SJSA1 (cell line): ENCODE measurements at places on chromosomes 4 and X. TPM values are rescaled to one million over a fixed set of nuclear protein-coding genes. Genes with fewer than 3 reads are reported as not detected.
A peak's percentile ranks its signal among the peaks of the same experiment; 100 is the strongest.

The VCX2 gene
- not detected in 2 replicates for total RNA-seq

The BEND2 gene
- total RNA-seq, result not detected in 2 replicates

The MORC4 gene
- total RNA-seq, result 28.7 and 34.5 TPM in 2 replicates

The SPANXA1 gene
- 0.68 TPM in 1 of 2 replicates, not detected in the other for total RNA-seq

DNA sequence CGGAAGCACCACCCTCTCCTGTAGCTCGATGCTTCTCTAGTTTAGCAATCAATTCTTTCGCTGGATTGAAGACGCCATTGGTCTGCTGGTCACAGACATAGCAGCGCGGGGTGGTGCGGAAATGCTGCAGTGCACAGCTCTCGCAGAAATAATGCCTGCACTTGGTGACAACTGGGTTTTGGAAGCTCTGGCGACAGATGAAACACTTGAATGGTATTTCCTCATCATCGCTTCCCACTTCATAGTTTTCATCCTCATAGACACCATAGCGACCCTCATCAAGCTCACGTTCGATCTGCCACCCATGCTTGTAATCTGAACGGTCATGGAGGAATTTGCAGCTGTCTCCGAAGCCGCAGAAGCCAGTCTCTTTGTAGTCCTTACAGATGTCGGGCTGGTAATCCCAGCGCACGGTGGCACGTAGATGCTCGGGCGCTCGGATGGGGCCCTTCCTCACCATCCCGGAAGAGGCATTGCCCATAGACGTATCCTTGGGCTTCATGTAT, 854 bp downstream of the RNF113A start:
- no peak overlapping the region; the same call in 1 of the 2 replicates for H3K27ac ChIP-seq
- H3K4me3 ChIP-seq, result peak overlapping the region; percentile 68
- H3K27me3 ChIP-seq, result no peaks in the 10 kb centered on the region

DNA sequence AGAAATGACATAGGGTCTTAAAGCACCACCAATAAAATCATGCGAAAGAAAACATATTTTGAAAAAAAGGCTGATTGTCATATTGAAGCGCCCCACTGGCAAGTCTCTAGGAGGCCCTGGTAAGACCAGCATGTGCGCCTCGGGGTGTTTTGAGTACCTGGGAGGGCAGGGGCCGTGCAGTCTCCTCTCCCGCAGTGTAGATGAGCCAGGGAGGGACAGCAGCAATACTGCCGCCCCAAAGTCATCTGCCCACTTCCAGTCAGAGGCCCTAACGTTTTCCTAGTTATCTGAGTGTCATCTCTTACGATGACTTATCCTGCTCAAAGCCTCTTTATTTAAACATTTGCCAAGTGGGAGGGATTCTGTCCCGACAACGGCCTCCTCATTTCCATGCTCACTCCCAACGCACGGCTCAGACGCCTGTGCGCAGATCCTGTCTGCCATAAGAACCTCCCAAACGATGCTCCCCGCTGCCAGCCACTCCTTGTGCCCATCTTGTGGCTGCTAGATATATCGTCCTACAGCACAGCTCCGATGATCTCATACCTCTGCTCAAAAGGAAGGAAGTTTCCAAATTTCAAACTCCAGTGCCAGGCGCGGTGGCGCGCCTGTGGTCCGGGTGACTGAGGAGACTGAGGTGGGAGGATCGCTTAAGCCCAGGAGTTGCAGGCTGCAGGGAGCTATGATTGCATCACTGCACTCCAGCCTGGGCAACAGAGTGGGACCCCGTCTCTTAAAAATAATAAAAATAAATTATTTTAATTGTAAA, 17.2 kb upstream of the SCRG1 start:
- H3K4me1 ChIP-seq, result no peaks in the 10 kb centered on the region
- H3K36me3 ChIP-seq, result no peaks in the 10 kb centered on the region

DNA sequence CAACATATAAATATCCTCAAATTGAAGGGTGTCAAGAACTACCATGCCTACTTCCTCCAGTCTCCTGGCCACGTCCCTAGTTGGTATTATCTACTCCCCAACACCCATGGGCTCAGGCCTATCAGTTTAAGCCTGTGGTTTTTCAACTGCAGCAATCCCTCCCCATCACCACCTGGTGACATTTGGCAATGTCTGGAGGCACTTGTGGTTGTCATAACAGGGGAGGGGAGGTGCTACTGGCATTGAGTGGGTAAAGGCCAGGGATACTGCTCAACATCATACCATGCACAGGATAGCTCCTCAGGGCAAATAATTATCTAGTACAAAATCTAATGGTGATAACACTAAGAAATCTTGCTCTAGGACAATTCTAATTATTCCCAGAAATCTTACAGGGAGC, 95.3 kb downstream of the COMMD8 start:
- no peak overlapping the region for H3K27ac ChIP-seq
- no peaks in the 10 kb centered on the region for H3K36me3 ChIP-seq
- H3K4me1 ChIP-seq, result no peaks in the 10 kb centered on the region
- H3K4me3 ChIP-seq, result no peak overlapping the region
- no peak for DNase-seq

GRCh38 chrX:2934715-2935710, 5.9 kb upstream of the ARSD start:
- no peaks in the 10 kb centered on the region for H3K27me3 ChIP-seq
- no peaks in the 10 kb centered on the region for H3K4me1 ChIP-seq
- no peak for DNase-seq
- H3K4me3 ChIP-seq, result no peak overlapping the region
- H3K36me3 ChIP-seq, result no peaks in the 10 kb centered on the region

DNA sequence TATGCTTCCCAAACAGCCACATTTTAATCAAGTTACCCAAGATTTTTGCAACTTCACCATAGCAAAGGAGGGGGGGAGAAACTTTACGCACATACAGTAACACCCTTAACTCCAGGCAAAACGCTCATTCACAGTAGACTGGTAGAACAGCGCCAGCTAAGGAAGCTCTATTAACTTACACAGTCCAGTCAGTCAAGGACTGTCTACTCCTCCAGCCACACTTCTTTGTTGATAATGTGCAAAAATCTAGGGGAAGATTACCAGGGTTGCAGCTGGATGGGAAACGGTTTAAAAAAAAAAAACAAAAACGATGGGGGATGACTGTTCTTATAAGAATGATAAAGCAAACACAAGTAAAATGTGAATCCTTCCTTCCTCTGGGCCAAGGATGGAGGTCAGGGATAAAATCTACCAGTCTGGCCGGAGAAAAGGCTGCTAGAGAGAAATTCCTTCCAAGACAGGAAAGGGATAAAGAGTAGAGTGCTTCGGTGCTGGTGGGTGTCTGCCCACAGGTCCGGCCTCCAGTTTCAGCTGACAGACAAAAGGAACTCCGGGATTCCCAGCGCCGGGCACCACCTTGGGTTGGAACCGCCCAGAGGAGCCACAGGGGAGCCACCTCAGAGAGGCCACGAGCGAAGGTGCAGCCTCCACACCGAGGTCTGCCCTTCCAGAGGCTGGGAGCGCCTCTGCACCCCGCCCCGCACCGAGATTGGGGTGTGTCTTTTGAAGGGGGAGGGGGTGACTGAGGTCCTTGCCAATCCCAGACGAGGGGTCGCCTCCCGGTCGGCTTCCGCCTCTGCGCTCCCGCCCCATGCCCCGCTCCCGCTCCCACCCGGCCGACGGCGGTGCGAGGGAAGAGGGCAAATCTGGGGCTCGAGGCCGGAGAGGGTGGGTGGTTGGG, 811 bp downstream of the ANKRD50 start:
- peaks cover 36% of the 10 kb centered on the region for H3K36me3 ChIP-seq
- peak overlapping the region; percentile 89 for H3K4me3 ChIP-seq
- no peaks in the 10 kb centered on the region for H3K27me3 ChIP-seq
- peak overlapping the region; percentile 97 for H3K27ac ChIP-seq
- DNase-seq, result no peak

GRCh38 chr4:21901831-21902230, 46.7 kb downstream of the KCNIP4 start:
- DNase-seq, result no peak
- H3K36me3 ChIP-seq, result no peaks in the 10 kb centered on the region
- H3K4me3 ChIP-seq, result no peak overlapping the region
- peaks cover 14% of the 10 kb centered on the region for H3K4me1 ChIP-seq

DNA sequence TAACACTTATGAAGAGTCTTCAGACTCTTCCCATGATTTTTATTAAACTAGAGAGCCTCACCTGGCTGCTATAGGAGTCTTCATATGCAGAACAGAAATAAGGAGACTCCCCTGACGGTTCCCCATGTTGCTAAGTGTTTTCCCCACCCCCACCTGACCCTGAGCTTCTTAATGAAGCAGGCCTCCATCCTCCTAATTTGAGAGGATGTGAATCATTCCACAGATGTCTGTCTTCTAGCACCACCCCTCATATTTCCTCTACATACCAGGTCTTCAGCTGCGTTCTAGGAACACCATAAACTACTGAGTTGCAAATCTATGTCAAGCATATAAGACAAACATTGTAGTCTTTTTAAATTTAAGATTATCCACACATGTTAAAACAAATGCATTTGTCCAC, 36.9 kb downstream of the RP2 start:
- H3K4me1 ChIP-seq, result no peaks in the 10 kb centered on the region
- no peak for DNase-seq
- no peak overlapping the region for H3K4me3 ChIP-seq
- no peaks in the 10 kb centered on the region for H3K27me3 ChIP-seq

GRCh38 chr4:144666539-144667175, 20.7 kb downstream of the HHIP start:
- no peak overlapping the region for H3K4me3 ChIP-seq
- no peaks in the 10 kb centered on the region for H3K36me3 ChIP-seq
- DNase-seq, result peak; percentile 64
- no peak overlapping the region for H3K27ac ChIP-seq
- no peaks in the 10 kb centered on the region for H3K27me3 ChIP-seq
- peaks cover 15% of the 10 kb centered on the region for H3K4me1 ChIP-seq

- no peak for DNase-seq
- H3K4me3 ChIP-seq, result no peak overlapping the region
- H3K27ac ChIP-seq, result no peak overlapping the region
- H3K27me3 ChIP-seq, result no peaks in the 10 kb centered on the region
- no peaks in the 10 kb centered on the region for H3K4me1 ChIP-seq
Observed at GRCh38 chr4:8765084-8765483, 106.6 kb downstream of the HMX1 start.

DNA sequence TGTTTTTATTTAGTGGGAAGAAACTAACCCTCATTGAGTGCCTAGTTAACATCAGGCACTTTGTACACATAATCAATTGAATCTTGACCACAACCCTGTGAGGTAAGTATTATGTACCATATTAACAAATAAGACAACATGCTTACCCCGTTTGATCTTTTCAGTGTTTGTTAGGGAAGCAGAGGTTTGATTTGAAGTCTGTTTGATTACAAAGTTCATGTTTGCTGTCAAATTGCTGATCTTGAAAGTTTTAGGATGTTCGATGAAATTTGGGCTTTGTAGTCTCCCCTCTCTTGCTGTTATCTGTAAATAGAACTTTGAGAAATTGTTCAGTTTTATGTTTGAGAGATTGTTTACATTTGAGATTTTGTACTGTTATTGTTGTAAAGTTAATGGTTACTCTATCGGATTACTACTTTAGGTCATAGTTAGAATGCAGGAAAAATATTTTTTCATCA, 13.4 kb upstream of the ADH4 start:
- H3K36me3 ChIP-seq, result no peaks in the 10 kb centered on the region
- no peak overlapping the region for H3K4me3 ChIP-seq
- no peaks in the 10 kb centered on the region for H3K27me3 ChIP-seq
- DNase-seq, result no peak
- no peak overlapping the region for H3K27ac ChIP-seq

DNA sequence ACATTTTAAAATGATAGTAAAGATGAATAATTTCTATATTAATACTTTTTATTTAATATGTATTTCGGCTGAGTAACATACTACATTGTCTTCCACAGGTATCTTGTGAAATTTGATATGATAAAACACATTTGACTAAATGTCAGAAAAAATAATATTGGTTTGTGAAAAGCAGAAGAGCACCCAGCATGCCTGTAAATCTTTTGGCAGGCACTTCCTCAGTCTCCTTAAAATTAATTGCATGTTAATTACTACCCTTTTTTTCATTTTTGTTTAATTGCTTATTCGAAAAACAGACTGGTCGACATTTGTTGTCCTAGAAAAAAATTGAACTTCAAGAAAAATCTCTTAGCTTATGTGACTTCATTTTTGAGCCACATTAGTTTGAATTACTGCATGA, 40.6 kb downstream of the CLCN3 start:
- no peaks in the 10 kb centered on the region for H3K27me3 ChIP-seq
- no peaks in the 10 kb centered on the region for H3K36me3 ChIP-seq
- DNase-seq, result no peak
- no peak overlapping the region; the same call in 1 of the 2 replicates for H3K4me3 ChIP-seq
- H3K4me1 ChIP-seq, result peaks cover 6% of the 10 kb centered on the region

DNA sequence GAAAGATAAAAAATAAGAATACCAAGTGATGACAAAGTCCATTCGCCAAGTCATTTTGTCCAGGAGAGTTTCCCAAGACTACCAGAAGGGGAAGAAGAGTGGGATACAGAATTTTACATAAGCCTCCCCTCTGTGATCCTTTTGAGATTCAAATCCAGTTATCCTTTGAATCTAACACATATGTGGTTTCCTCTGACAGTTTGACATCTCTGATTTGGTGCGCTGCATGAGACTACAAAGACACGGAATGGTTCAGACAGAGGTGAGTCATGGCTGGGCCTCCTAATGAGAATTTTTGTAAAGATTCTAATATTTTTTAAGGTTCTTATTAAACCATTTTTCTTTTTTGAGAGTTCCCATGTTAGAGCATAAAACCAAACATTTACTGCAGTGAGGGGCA, 38.3 kb downstream of the SLC10A6 start:
- H3K4me3 ChIP-seq, result no peak overlapping the region
- no peaks in the 10 kb centered on the region for H3K27me3 ChIP-seq
- no peaks in the 10 kb centered on the region for H3K4me1 ChIP-seq
- DNase-seq, result no peak

DNA sequence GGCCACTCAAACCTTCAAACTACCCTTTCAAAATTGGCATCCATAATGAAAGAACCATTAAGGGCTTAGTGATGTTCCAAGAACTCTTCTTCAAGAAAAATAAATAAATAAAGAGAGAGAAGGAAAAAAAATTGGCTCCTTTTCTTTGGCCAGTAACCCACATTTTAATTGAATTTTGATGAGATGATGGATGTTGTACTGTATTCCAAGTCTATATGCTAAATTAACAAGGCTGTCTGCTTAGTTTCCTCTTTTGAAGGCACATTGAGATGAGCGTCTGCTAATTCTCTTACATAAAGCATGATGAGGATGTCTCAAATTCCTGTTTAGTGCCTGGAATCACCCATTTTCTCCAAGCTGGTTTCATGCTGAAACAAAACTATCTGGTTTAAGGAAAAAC, 33.4 kb downstream of the PHOX2B start:
- no peak for DNase-seq
- H3K27ac ChIP-seq, result no peak overlapping the region
- H3K4me3 ChIP-seq, result no peak overlapping the region
